ENCODE measurements at places on chromosomes 13 and 19. TPM values are rescaled to one million over a fixed set of nuclear protein-coding genes. Genes with fewer than 3 reads are reported as not detected.

- H3K4me1 ChIP-seq: no peaks in the 10 kb centered on the region
- no peaks in the 10 kb centered on the region for H3K36me3 ChIP-seq
- H3K27me3 ChIP-seq: no peaks in the 10 kb centered on the region
- no peak overlapping the region for H3K4me3 ChIP-seq
- DNase-seq: no peak
- no peak overlapping the region for H3K27ac ChIP-seq
These were observed 176.2 kb downstream of the RFC3 start for GRCh38 chr13:33994198-33994597.

DNA sequence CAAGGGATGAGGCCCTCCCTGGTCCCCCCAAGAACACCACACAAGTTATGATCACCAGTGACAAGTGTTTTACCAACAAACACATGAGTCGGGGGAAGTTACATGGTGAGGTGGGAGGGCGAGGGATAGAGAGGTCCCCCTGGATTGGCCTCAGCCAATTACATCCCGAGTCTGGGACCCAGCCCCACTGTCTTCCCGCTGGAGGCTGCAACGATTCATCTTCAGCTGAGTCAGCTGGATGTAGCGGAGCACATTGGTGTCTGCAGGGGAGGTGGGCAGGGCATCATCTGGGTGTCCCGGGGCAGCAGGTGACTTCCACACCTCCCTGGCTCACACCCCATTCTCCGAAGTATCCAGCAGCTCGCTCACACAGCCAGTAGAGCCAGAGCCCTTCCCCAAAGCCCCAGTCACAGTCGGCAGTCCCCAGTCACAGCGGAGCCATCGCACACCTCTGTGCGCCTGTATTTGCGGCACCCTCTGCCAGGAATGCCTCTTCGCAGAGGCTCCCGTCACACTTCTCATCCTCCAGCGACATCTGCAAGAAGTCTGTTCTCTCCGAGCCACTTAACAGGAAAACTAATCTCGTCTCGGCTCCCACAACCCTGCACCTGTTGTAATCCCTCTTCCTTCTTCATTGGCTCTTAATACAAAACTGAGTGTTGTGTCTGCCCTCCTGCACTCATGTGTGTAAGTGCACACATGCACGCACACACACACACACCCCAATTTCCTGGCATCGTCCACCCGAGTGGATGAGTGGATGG, 2.0 kb downstream of the TTC9B start:
- H3K4me3 ChIP-seq: peak overlapping the region; percentile 47
- H3K36me3 ChIP-seq: no peaks in the 10 kb centered on the region
- DNase-seq: no peak
- H3K27ac ChIP-seq: no peak overlapping the region
- H3K27me3 ChIP-seq: peaks cover 25% of the 10 kb centered on the region

- peaks cover 12% of the 10 kb centered on the region for H3K4me1 ChIP-seq
- H3K27me3 ChIP-seq: peaks cover 3% of the 10 kb centered on the region
- H3K4me3 ChIP-seq: peak overlapping the region; percentile 80
- H3K36me3 ChIP-seq: no peaks in the 10 kb centered on the region
These were observed 1.8 kb downstream of the ZNF460 start for GRCh38 chr19:57282011-57282643.

DNA sequence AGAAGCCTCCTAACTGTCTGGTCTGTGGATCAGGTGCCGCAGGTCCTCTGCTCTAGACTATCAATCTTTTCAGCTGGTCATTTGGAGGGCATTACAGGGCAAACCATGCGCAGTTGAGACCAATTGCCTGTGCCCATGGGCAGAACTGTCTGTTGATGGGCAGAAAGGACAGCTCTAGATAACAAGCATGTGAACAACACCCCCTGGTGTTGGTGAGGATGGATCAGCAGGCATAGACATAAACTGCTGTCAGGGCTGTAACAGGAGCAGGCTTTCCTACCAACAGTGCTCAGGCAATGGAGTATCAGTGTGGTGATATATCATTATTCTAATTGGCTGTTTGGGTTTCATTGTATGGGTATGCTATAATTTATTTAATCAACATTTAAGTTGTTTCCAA, 104.7 kb upstream of the KL start:
- no peak for DNase-seq
- H3K4me1 ChIP-seq: peaks cover 2% of the 10 kb centered on the region
- no peak overlapping the region for H3K27ac ChIP-seq
- H3K36me3 ChIP-seq: peaks cover 11% of the 10 kb centered on the region
- H3K27me3 ChIP-seq: peaks cover 2% of the 10 kb centered on the region
- H3K4me3 ChIP-seq: no peak overlapping the region

- H3K4me3 ChIP-seq: no peak overlapping the region
- peaks cover 5% of the 10 kb centered on the region for H3K27me3 ChIP-seq
- H3K36me3 ChIP-seq: no peaks in the 10 kb centered on the region
- DNase-seq: no peak
- peaks cover 4% of the 10 kb centered on the region for H3K4me1 ChIP-seq
These were observed 1.5 kb upstream of the GZMM start for GRCh38 chr19:542173-542866.

DNA sequence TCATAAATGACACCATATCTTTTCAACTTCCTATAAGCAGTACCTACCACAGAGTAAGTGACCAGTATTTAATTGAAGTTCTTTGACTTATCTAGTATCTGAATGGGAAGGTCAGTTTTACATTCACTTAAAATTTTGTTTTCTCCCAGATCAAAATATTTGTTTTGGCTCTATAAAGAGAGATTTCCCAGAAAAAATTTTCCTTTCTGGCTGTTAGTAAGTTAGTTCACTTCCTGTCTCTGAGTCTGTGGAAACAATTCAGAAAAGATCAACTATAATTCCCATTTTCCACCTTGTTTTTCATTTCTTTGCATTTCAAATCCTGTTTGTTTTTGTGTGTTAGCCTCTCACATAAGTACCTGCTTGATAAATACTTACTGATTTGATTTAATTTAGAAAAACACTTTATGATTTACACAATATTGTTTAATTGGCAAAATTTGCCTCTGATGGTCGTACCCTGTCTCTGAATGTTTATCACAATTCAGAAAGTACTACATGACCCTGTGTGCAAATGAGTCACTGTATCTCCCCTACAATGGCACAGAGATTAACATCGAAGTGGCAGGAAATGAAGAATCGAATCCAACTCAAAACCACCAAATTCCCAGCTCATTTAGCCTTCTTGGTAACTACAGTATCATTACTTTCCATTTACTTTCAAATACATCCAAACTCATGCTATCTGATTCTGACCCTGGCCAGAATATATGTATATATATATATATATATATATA, 15.4 kb upstream of the MED4 start:
- no peak overlapping the region for H3K27ac ChIP-seq
- H3K4me3 ChIP-seq: no peak overlapping the region
- no peaks in the 10 kb centered on the region for H3K4me1 ChIP-seq
- no peaks in the 10 kb centered on the region for H3K36me3 ChIP-seq

DNA sequence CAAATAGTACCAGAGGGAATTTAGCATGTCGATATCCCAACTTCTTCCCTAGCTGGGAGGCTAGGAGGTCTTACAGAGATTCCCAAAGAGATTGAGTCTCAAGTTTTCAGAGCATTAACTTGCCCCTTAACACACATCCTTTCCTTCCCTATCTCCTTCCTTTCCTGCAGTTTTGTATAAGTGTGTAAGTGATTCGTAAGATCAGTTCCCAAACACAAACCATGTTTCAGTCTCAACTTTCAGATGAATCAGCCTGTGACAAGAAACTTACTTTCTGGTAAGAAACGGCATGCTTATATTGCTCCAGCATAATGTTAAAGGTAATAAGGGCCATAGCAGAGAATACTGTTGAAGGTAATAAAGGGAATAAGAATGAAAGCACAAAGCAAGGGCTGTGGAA, 472.2 kb downstream of the LIG4 start:
- H3K4me3 ChIP-seq: no peak overlapping the region
- peaks cover 1% of the 10 kb centered on the region for H3K27me3 ChIP-seq
- no peak for DNase-seq
- peaks cover 19% of the 10 kb centered on the region for H3K4me1 ChIP-seq
- peak overlapping the region; percentile 13 for H3K27ac ChIP-seq

DNA sequence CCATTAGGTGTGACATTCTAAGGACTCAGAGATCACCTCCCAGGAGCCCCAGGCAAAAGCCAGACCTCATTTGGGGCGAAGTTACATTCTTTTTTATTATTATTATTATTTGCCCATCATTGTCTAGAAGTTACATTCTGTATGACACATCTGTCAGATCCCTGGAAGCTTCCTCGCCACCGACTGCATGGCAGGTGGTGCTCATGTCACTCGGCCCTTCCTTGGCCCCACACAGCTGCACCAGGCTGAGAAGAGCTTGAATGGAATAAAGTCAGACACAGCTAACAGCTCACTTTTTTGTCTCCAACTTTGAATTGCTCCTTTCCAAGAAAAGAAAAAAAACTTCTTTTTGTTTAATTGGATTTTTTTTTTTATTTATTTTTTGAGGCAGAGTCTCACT, 41.4 kb upstream of the LDLR start:
- peaks cover 7% of the 10 kb centered on the region for H3K36me3 ChIP-seq
- no peaks in the 10 kb centered on the region for H3K4me1 ChIP-seq
- DNase-seq: no peak
- peaks cover 8% of the 10 kb centered on the region for H3K27me3 ChIP-seq
- H3K27ac ChIP-seq: no peak overlapping the region

- no peaks in the 10 kb centered on the region for H3K36me3 ChIP-seq
- H3K27me3 ChIP-seq: peaks cover 6% of the 10 kb centered on the region
- peak overlapping the region; percentile 97 for H3K27ac ChIP-seq
- H3K4me1 ChIP-seq: peaks cover 49% of the 10 kb centered on the region
- no peak for DNase-seq
These were observed 550.3 kb downstream of the GPC5 start for GRCh38 chr13:91948736-91949135.

DNA sequence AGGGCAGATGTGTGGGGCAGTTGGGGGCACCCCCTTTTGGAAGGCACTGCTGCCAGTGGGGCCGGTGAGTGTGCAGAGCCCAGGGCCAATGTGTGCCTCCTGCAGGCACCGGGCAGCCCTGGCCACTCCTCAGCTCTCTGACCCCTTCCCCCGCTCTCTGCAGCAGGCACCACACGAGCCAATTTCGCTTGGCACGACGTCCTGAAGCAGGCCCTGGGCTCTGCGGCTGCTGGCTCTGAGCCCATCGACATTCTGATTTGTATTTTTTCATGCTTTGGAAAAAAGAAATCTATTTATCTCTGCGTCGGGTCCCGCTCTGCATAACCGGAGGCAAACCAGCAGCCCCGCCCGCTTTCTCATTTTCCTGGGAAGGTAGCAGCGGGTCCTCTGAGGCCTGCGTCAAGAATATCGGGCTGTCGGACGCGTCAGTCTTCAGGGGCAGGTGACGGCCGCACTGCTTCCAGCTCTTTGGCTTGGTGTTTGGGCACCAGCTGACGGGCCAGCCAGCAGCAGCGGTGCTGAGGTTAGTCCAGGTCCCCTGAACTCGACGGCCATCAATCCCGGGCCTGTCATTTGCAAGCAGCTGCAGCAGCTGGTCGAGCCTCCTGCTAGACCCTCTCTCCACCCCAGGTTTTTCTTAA, 134.3 kb downstream of the KDM4B start:
- H3K27ac ChIP-seq: peak overlapping the region; percentile 64
- H3K4me3 ChIP-seq: no peak overlapping the region

DNA sequence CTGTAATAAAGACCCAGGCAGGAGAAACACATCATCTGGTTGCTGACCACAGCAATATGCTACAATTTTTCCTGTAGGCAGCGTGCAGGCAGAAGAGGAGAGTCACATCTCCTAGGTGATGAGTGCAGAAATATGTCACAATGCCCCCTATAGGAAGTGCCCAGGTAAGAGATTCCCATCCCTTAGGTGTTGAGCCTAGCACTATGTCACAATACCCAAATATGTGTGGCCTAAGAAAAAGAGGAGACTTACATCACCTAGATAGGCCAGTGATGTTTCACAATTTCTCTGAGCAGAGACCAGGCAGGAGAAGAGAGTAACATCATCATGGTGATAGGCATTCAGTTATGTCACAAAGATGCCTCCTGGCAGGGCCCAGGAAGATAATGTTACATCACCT, 49.4 kb upstream of the ZNF728 start:
- H3K27me3 ChIP-seq: no peaks in the 10 kb centered on the region
- H3K4me3 ChIP-seq: no peak overlapping the region
- no peaks in the 10 kb centered on the region for H3K4me1 ChIP-seq

DNA sequence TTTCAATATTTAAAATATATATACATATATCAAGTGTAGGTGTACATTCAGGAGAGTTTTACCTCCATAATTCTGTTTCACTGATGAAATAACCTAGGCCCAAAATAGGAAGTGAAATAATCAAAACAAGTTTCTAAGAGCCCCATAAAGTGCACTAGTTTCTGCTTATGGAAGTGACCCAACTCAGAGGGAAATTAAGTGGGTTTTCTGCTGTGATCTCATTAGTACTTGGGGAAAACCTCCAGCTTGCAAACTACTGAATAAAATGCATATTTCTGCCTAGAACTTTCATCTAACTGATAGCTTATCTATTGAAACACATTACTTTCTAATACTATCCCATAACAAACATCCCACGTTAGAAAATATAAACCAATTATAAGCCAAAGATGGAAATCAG, 45.4 kb upstream of the MIR17HG start:
- no peak overlapping the region for H3K4me3 ChIP-seq
- no peak overlapping the region for H3K27ac ChIP-seq
- no peak for DNase-seq
- no peaks in the 10 kb centered on the region for H3K27me3 ChIP-seq

Gene FUT3
- not detected for total RNA-seq

Gene MEDAG
- total RNA-seq: 0.51 TPM

Gene SLC1A6
- total RNA-seq: 22.8 TPM

Gene ZNF90
- total RNA-seq: 47.2 TPM

Gene NKPD1
- total RNA-seq: 1.2 TPM

Gene CAPS
- 9.9 TPM for total RNA-seq

Measured in glutamatergic neuron (in vitro differentiated cells).